NCI-H524 (cell line): ENCODE measurements at places on chromosomes 16 and 17.
A peak's percentile ranks its signal among the peaks of the same experiment; 100 is the strongest.

DNA sequence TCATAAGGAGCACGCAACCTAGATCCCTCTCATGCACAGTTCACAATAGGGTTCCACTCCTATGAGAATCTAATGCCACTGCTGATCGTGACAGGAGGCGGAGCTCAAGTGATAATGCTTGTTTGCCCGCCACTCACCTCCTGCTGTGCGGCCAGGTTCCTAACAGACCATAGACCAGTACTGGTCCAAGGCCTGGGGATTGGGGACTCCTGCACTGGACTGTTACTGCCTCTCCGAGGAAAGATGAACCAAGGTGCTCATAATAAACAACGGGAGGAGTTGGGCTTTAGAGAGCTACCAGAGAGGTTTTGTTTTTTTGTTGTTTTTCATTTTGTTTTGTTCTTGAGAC lies 58.2 kb downstream of the TK2 start:
- DNase-seq = no peak

- DNase-seq = no peak
Observed at GRCh38 chr17:59396134-59396826, 64.8 kb downstream of the YPEL2 start.

GRCh38 chr17:31448467-31449077 lies 57.1 kb downstream of the RAB11FIP4 start:
- DNase-seq = no peak

GRCh38 chr16:14004031-14004728 lies 66.9 kb upstream of the MRTFB start:
- DNase-seq = no peak

DNA sequence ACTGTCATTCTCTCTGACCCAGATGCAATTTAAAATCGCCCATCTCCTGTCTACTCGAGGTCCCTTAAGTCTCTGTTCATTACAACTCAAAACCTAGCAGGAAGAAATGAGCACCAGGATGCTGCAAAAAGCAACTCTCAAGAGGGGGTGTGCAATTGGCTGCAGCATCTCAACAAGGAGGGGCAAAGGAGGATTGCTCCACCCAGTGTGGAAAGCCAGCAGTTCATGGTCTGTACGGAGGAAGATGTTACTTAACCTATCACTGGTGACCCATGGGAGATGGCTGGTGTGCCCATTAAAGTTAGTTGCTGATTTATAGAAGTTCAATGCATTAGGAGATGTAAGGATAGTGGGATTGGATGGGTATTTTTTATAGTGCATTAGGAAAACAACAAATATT lies 147.4 kb downstream of the CDK5R1 start:
- no peak for DNase-seq

DNA sequence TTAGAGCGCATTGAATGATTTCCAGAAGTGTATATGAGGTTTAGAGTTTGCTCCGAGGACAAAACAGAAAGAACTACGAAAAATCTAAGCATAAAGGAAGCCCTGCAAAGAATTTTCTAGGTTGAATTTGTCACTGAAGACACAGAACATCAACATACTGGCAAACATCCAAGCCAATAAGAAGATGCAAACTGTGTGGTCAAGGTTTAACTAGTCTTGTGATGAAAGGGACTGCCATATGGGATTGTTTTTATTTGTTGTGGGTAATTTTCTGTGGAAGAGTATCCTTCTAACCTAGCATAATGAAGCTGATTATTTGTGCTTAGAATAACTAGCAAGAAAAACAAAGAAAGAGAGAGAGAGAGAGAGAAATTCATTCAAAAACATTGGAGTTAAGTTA lies 492.0 kb upstream of the ERCC4 start:
- no peak for DNase-seq

- peak; percentile 66 for DNase-seq
Observed at GRCh38 chr17:8057691-8058114, 18.8 kb downstream of the ALOX15B start.
